Breast epithelium (tissue), 4 donors: ENCODE measurements at places on chromosomes 7 and 10.

DNA sequence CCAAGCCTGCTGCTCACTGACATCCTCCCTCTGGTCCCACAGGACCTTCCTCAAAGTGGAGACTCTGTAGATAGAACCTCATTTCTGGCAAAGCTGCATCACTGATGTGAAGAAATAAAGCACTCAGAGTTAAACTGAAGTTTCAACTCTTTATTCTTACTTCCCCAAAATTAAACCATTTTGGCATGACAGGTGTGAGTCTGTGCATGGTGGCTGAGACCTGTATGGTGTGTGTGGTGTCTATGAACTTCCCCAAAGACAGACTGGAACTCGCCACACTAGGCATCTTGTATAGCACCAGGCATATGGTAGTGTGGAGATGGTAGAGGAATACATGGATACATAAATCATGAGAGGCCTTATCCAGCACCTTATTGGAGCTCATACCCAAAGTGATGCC is 6.6 kb upstream of the WDFY4 start:
- no peak for DNase-seq

- DNase-seq: no peak
These were observed 23.6 kb upstream of the PRSS37 start for GRCh38 chr7:141864765-141865447.

DNA sequence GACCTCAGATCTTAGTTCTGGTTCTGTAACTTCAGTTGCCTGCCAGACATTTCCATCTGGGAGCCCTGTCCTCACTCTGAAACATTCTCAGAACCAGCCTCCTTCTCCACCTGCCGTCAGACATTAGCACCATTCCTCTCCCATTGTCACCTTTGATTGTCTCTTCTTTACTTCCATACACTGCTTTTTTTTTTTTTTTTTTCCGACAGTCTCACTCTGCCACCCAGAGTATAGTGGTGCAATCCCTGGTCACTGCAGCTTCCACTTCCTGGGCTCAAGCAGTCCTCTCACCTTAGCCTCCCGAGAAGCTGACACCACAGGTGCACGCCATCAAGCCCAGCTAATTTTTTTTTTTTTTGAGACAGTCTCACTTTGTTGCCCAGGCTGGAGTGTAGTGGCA is 21.1 kb upstream of the HIPK2 start:
- DNase-seq: no peak

DNA sequence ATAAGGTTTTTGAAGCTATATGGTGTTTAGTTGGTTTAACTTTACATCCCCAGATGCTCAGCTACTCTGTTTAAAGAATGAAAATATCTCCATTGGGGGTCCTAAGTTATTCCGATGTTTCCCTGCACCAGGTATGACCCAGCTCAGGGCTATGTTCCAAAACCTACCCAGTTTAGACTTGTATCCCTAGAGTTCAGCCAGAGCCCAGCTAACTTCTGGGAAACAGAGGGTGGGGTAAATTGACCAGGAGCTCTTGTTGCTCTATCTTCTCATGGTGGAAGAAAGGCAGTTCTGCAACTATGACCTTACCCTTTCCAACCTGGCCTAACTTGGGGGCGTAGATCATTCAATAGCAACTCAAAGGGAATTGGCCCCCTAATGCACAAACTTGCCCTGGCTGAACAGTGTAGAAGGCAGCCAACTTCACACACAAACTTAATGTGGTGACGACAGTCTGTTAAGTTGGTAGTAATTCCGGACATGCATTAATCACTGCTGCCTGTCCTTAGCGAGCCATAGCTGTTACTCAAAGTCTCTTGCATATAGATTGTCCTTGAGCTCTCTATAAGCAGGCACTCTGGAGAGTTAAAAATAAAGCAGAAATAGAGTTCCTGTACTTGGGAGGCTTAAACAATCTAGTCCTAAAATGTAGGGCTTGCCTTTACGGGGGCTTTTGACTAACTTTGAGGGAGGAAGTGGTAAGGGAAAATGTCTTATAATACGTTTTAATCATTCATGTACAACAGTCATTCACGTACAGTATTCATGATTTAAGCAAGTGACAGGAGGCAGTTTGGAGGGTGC is 5.3 kb upstream of the ZNRF2 start:
- DNase-seq: no peak

GRCh38 chr10:48568546-48568945 is 36.3 kb downstream of the ARHGAP22 start:
- DNase-seq: no peak

GRCh38 chr7:142300689-142301088 is 42.8 kb upstream of the PRSS58 start:
- no peak for DNase-seq

- DNase-seq: peak; percentile 63
These were observed 5.3 kb downstream of the SRGN start for GRCh38 chr10:69092959-69093850.

GRCh38 chr7:18997477-18998150 is 119.8 kb downstream of the TWIST1 start:
- no peak for DNase-seq

- no peak for DNase-seq
These were observed 19.1 kb downstream of the DENND2A start for GRCh38 chr7:140621401-140622021.

DNA sequence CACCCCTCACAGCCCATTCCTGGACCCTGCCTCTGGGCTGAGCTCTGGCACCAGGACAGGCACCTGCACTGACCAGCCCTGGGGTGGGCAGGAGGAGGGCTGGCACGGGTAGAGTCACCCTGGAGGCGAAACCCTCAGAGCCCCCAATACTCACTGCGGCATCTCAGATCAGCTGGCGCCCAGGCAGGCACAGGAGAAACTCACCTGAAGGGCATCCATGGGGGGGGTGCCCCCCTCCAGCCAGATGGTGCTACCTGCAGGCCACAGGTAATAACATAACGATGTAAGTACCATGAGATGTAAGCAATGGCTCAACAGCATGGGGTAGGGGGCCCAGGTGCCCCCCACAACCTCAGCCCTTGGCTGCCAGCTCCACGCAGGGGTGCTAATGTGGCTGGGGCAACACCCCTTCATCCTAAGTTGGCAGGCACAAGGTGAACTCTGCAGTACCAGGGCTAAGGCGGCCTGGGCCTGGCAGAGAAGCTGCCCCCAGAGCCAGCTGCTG is 12.1 kb upstream of the PYROXD2 start:
- DNase-seq: no peak

GRCh38 chr7:17677408-17677807 is 262.9 kb downstream of the SNX13 start:
- DNase-seq: no peak

GRCh38 chr10:19549503-19549902 is 266.7 kb upstream of the PLXDC2 start:
- no peak for DNase-seq

DNA sequence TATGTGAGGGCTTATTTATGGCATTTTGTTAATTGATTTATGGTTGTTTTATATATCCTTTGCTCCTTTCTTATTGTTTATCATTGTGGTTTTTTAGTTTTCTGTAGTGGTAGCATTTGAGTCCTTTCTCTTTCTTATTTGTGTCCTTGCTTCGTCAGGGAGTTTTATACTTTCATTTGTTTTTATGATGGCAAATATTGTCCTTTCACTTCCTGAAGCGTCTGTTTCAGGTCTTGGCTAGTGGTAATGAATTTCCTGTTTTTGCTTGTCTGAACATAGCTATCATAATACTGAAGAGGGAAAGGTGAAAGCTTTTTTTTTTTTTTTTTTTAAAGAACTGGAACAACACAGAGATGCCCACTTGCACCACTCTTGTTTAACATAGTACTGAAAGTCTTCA is 228.2 kb downstream of the ATRNL1 start:
- DNase-seq: no peak

GRCh38 chr10:62912086-62912485 is 95.9 kb upstream of the EGR2 start:
- DNase-seq: no peak
